Motor neuron (in vitro differentiated cells): ENCODE measurements at places on chromosomes 1 and 21. TPM values are rescaled to one million over a fixed set of nuclear protein-coding genes. Genes with fewer than 3 reads are reported as not detected.

The RCSD1 gene
- 0.42 TPM in 1 of 2 replicates, not detected in the other for total RNA-seq

The SMIM1 gene
- 2.0 and 3.8 TPM in 2 replicates for total RNA-seq

The HPCA gene
- total RNA-seq: 13.4 and 13.9 TPM in 2 replicates

The TBX19 gene
- 1.1 and 1.8 TPM in 2 replicates for total RNA-seq

The OR2T29 gene
- 0.26 and 0.45 TPM in 2 replicates for total RNA-seq

The COL16A1 gene
- 1.9 and 3.2 TPM in 2 replicates for total RNA-seq

The CCDC30 gene
- total RNA-seq: 16.5 TPM in 2 replicates

The FCRL5 gene
- total RNA-seq: 0.15 and 0.32 TPM in 2 replicates

The E2F2 gene
- 0.38 and 0.69 TPM in 2 replicates for total RNA-seq

The GPR3 gene
- 1.8 and 2.8 TPM in 2 replicates for total RNA-seq

The PPIAL4G gene
- total RNA-seq: 0.15 TPM in 1 of 2 replicates, not detected in the other

The CD1D gene
- total RNA-seq: not detected in 2 replicates

The SPRR2A gene
- 2.2 TPM in 1 of 2 replicates, not detected in the other for total RNA-seq

The UBE2U gene
- total RNA-seq: not detected in 2 replicates

The EFCAB14 gene
- total RNA-seq: 14.5 and 15.1 TPM in 2 replicates

The C1orf94 gene
- 0.09 and 0.17 TPM in 2 replicates for total RNA-seq

The GCSAML gene
- 0.17 TPM in 1 of 2 replicates, not detected in the other for total RNA-seq

The LCK gene
- total RNA-seq: 3.1 TPM in 1 of 2 replicates, not detected in the other

The ZNF281 gene
- 44.8 and 47.0 TPM in 2 replicates for total RNA-seq
